CD4-positive, alpha-beta T cell treated with Interleukin-17A for 1 hour (primary cell): ENCODE measurements at places on chromosomes 5 and 9.
A peak's percentile ranks its signal among the peaks of the same experiment; 100 is the strongest.

DNA sequence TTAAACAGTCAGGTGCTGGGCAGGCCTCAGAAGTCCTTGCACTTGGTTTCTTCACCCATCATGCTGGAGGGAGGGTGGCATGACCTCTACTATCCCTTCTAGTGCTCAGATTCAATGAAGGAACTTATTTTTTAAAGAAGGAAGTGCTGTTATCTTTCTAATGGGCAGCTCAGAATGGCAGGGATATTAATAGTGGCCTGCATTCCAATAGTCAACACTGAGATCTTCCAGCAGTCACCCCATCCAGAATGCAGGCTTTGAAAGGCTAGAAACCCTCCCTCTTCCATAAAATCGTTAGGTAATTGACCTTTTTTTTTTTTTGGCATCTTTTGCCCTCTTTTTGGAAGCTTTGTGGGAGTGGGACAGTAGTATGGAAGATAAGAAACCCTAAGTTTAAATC lies 325.0 kb downstream of the ARRDC3 start:
- DNase-seq = no peak

DNA sequence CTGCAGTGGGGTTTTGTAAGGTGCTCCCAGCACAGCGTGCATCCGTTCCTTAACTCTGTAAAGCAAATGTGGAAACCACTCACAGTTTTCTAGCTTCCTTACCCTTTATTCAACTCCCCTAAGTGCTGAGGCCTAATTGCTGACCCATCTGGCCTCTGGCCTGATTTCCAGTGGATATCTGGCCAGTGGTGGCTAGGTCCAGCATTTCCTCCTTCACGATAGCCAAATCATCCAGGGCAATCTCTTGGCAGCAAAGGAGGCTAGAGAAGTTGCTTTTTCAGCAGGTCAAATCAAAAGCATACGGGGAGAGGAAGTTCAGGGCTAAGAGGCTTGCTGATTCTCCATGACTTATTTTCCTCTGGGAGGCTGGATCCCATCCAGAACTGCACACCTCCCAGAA lies 286.3 kb upstream of the VLDLR start:
- DNase-seq = no peak

DNA sequence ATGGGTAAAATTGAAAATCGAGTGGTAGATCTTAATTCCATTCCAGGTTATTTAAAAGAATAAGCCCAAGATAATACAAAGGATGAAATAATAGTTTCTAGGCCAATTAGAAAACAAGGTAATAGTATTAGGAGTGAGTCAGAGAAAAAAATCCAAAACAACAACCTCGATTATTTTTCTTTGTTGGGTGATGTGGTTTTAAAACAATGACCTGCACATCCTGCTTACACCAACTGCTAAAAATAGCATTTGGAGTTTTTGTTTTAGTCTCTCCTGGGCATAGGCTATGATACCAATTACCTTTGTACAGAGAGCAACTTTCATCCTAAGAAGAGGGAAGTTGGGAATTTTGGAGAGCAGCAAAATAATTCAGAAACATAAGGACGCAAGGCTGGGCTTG lies 101.7 kb upstream of the MYO10 start:
- no peak for DNase-seq

GRCh38 chr9:13171261-13171660 lies 108.2 kb downstream of the MPDZ start:
- DNase-seq = no peak

- no peak for DNase-seq
Measured at GRCh38 chr9:108333530-108333983, 522.2 kb downstream of the ACTL7B start.

DNA sequence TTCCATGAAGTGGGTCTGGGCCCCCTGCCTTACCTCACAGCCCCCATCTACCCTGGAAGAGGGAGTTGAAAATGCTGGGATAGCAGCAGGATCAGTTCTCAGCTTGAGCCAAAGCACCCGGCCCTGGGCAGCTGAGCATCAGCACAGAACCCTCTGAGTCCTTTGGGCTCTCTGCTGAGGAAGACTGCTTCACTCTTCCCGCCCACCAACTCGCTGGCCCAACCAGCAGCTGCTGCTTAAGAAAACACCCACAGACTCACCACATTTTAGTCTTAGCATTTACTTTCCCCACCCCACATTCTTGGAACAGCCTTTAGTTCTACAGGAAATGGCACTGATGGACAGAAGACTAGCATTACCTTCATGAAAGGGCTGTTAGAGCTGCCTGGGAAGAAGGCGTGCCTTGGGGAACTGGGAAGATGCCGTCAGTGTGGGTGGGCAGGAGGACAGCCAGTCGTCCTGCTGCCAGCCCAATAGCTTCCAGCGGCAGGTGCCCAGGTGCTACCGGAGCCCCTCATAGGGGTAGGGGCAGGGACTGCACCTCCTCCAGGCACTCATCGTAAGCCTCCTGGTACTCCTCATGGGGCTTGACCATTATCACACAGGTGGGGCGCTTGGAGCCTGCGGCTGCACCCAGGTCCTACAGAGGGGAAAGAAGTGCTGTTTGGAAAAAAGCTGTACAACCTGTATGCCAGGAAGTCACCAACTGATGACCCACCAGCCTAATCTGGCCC lies 4.3 kb downstream of the NHP2 start:
- DNase-seq = no peak

GRCh38 chr5:113271015-113271414 lies 163.8 kb downstream of the TSSK1B start:
- no peak for DNase-seq

DNA sequence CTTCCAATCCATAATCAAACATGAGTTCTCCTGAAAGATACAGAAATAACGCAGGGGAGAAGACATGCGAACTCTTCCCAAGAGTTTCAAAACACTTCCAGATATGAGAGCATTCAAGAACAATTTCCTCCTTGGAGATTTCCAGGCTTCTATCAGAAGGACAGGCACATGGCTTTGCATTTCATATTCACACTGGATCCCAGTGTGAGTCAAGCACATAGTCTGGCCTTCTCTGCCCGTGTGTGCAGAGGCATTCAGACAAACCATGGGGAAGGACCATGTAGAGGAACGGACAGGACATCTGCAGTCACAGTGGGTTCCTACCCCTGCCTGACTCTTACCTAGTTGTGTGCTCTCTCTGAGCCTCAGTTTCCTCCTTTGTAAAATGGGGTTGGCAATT lies 384.5 kb downstream of the NTRK2 start:
- DNase-seq = no peak

DNA sequence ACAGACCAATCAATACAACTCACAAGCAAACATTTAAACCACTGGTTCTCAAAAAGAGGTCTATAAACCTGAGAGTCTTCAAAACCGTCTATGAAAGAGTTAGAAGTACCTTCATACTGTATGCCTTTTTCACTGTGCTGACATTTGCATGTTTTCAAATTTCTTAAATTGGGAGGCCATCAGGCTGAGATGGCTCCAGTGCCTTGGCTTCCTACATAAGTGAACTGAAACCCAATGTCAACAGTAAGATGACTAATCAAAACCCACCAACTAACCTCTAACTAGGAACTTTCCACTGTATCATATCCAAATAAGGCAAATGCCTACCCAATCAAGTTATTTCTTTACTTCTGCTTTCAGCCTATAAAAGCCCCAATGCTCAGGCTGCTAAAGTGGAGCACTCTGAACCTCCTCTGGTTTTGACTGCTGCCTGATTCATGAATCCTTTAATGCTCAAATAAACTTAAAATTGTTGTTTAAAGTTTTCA lies 35.1 kb downstream of the FAM13B start:
- no peak for DNase-seq

DNA sequence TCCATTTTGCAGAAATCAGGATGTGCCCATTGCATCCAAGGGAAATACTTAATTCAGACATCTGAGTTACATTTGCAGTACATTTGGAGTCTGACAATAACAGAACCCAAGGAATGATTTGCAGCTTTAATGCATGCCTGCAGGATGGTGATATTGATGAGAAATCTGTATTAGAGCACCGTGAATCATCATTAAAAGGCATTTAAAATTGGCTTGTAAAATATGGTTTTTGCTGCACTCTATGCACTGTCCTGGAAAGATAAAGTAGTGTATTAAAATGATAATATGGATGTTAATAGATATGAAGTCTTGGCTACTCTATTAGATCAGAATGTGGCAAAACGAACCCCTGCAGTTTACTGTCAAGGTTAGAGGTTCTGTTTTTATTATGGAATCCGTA lies 556.9 kb downstream of the MAT2B start:
- no peak for DNase-seq

DNA sequence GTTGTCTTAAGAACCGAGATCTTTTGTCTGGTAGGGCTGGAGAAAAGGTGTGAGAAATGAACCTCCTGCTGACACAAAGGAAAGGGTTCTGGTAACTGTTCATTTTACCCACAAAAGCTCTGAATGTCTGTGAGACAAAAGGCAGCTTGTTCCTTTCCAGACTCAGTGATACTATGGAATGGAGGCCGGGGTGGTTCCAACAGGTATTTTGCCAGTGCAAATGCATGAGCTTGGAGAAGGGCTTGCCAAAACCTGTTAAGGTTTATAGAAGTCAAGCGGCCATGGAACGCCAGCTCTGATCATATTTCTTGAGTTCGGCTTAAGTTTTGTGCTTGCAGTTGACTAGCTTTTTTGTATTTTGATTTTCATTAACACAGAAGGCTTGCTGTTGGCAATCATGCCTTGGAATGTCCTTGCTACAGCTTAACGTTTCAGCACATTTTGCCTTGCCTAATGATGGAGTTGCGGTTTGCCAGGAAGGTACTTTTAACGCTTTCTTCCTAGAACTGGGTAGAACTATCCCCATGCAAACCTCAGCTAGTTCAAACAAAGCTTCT lies 328.6 kb downstream of the PIK3R1 start:
- no peak for DNase-seq

GRCh38 chr5:33886283-33886682 lies 5.5 kb downstream of the ADAMTS12 start:
- DNase-seq = no peak

GRCh38 chr5:122355324-122355723 lies 43.3 kb downstream of the SNCAIP start:
- DNase-seq = no peak

- DNase-seq = no peak
Measured at GRCh38 chr5:139952574-139952973, 90.5 kb downstream of the NRG2 start.

GRCh38 chr9:114371973-114372917 lies 15.5 kb downstream of the AKNA start:
- peak; percentile 74 for DNase-seq

DNA sequence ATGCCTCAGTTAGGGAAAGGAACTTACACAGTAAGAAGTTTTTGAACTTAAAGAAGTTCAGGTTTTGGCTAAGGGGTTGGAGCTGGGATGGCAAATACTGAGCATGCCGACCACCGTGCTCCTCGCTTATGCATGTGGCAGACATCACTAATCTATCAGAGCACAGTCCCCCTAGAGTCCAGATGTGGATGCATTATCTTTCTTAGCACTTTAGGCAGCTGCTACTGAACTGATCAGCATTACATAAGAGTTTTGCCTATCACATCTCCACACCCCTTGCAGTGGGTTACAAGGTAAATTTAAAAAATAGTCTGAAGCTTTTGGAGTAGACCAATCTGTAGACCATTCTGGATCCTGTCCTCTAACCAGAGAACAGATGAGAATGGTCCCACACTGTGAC lies 22.4 kb downstream of the MACIR start:
- no peak for DNase-seq

- no peak for DNase-seq
Measured at GRCh38 chr5:108353087-108353486, 28.8 kb downstream of the FBXL17 start.

- no peak for DNase-seq
Measured at GRCh38 chr5:106875591-106876297, 795.0 kb downstream of the EFNA5 start.

GRCh38 chr5:16669776-16670175 lies 53.0 kb upstream of the RETREG1 start:
- DNase-seq = no peak

DNA sequence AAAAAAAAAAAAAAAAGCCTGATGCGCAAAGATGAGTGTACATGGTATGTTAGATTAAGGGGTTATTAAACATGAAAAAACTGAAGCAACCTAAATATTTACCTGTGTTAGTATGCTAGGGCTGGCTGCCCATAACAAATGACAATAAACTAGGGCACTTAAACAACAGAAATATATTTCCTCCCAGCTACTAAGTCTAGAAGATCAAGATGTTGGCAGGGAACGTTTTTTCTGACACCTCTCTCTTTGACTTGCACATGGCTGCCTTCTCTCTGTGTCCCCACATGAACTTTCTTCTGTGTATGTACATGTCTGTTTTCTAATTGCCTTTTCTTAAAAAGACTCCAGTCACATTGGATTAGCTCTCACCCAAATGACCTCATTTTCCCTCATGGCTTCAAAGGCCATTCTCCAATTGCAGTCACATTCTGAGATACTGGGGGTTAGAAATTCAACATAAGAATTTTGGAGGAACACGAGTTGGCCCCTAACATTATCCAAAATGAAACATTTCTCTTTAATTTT lies 694.5 kb downstream of the CDH9 start:
- DNase-seq = no peak

DNA sequence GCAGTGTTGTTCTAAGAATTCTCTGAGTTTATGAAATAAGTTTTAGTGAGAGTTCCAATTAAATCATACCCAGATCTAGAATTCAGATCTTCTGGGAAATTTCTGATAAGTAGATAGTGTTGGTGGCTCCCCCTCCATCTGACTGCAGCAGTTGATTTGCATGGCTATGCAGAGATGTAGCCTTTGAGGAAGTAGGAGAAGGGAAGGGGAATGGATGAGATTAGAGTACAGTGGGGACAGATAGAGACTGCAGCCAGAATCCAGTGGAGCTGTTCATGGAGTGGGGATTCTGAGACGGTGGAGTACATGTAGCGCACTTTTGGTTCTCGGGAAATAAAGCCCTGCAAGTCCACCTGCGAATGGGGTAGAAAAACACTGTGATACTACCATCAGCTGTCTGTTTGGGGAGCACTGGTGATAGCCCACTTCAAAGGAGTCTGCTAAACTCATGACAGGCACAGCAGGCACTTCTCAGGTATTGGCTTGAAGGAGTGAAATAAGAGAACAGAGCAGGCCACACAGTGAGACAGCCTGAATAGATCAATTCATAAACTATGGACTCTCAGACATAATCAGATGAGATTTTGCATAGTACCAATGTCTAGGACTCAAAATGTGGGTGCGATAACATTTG lies 96.8 kb downstream of the ALDH1A1 start:
- no peak for DNase-seq

- DNase-seq = no peak
Measured at GRCh38 chr5:137214446-137215189, 284.5 kb downstream of the SPOCK1 start.

DNA sequence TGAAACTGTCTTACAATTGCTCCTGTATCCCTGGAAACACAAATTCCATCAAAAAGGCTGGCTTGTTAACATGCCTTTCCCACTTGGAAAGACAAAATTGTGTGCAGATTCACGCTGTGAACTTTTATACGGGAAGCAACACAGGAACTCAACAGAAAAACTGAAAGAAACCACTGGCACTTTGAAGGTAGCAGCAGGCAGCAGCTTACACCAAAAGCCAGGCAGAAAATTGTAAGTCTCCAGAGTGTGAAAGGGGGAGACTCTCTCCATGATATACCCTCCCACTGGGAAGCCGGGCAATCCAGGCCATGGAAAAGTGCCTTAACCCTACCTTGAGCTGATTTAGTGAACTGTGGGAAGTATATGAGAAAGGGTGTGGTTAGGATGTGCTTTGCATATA lies 943.7 kb downstream of the CDH18 start:
- DNase-seq = no peak
